ENCODE measurements at places on chromosomes 12 and 14.

- DNase-seq = no peak
Measured at GRCh38 chr12:24617471-24617870, 331.4 kb downstream of the BCAT1 start.

DNA sequence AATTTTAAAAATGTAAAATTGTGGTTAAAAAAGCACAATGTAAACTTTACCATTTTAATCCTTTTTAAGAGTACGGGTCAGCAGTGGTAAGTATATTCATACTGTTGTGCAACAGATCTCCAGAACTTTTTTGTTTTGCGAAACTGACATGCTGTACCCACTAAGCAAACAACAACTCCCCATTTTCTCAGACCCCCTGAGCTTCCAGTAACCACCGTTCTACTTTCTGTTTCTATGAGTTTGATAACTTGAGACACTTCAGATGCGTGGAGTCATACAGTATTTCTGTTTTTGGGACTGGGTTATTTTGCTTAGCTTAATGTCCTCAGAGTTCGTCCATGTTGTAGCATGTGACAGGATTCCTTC, 38.0 kb downstream of the CHST11 start:
- no peak for DNase-seq

GRCh38 chr14:29926228-29926627, 1.4 kb downstream of the PRKD1 start:
- no peak for DNase-seq

DNA sequence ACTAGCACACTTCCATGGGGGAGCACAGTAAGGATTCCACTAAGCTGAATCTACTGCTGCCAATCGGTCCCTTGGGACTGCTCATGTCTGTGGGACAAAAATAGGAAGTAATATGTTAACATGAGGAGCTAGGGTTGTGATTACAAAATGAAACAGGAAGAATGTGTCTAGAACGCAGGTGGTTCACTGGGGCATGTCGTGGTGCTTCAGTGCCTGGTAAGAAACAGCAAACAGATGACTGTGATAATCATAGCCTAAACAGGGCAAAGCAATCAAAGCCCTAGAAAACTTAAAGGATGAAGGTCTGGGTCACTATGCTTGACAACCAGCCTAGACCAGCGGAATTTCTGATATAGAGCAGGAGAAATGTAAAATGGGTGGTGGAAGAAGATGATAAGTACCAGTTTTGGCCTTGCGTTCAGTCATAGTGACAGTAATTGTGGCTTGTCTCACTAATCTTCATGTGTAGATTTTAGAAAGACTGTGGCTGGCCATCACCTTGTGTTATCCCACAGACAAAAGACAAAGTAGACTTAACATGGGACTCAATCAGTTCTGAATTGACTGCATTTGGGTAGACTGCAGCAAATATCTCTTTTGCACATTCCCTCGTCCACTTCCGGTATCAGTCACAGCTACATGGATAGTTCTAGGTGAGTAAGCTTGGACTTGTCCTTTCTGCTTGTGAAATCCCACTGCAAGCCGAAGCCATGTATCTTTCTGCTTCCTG, 51.4 kb downstream of the WASHC3 start:
- no peak for DNase-seq

- no peak for DNase-seq
Measured at GRCh38 chr12:115979351-115979750, 298.1 kb downstream of the MED13L start.

DNA sequence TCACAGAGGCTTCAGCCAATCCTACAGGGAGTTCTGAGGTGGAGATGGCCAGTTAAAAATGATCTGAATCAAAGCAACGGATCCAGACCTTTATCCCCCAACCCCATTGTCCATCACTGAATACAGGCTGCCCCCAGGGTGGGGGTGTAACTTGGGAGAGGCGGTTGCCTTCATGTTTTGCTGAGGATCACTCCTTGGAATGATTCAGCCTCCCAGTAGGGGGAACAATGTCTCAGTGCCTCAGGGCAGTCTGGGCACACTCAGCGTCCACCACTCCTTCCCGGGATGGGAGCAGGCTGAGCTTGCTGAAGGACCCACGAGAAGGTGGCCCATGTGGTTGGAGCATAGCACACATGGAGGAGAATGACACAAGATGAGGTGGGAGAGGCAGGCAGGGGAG, 60.2 kb downstream of the RFX4 start:
- no peak for DNase-seq

GRCh38 chr14:24398293-24398652, 530 bp upstream of the NYNRIN start:
- DNase-seq = no peak

- DNase-seq = no peak
Measured at GRCh38 chr12:12722435-12723148, 5.4 kb downstream of the CDKN1B start.

GRCh38 chr12:105222284-105222655, 13.7 kb downstream of the APPL2 start:
- no peak for DNase-seq

- DNase-seq = no peak
Measured at GRCh38 chr12:67202011-67202677, 67.0 kb upstream of the CAND1 start.

GRCh38 chr12:103505371-103506236, 9.8 kb upstream of the C12orf42 start:
- DNase-seq = no peak

- no peak for DNase-seq
Measured at GRCh38 chr12:68113644-68114043, 45.9 kb downstream of the IFNG start.

DNA sequence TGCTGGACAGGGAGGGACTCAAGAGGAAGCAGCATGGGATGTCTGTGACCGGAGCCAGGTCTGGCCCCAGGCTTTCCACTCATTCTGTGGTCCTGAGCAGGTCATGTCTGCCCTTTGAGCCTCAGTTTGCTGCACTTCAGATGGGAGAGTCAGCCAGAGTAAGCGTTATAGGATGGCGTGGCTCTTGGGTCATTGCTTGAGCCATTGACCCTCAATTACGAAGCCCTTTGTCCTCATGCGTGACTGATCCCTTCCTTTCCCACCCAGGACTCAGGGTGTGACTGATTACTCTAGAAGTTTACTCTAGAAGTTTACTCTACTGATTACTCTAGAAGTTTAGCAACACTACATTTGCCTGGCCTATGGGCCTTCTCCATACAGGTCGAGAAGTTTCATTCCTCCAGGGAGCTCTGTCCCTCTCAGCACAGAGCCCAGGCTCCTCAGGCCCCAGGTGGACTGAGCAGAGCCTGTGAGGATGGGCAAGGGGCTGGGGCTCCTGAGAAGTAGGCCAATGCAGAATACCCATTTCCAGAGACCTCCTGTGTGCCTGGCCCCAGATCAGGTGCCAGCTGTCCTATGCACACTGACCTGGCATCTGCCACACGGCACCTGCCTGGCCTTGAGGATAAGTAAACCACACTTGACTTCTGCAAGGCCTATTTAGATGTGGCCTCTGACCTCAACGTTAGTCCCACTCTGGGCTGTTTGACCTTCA, 7.6 kb upstream of the IFI27 start:
- no peak for DNase-seq

GRCh38 chr12:63808631-63809030, 28.9 kb downstream of the RXYLT1 start:
- no peak for DNase-seq

DNA sequence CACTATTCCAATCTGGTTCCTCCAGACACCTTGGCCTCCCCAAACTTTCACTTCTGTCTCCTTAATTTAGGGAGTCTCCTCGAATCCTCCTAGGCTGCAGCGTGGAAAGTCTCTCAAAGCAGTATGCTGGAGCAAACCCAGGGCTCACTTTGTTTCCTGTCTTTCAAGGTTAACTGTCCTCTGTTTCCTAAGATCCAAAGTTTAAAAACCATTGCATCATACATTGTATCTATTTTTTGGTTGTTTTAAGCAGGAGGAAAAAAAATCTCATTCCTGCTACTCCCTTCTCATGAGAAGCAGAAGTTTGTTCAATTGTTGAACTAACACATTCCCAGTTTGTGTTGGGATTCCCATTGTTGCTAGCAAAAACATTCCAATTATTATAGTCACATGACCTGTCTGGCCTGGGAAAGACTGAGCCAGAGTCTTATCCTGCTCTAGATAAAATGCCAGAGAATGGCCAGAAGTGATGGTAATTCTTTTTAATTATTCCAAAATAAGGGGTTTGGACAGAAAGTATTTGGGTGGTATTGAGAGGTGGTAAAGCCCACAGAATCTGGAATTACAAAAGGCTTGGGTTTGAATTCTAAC, 67.3 kb downstream of the HSPB8 start:
- no peak for DNase-seq

DNA sequence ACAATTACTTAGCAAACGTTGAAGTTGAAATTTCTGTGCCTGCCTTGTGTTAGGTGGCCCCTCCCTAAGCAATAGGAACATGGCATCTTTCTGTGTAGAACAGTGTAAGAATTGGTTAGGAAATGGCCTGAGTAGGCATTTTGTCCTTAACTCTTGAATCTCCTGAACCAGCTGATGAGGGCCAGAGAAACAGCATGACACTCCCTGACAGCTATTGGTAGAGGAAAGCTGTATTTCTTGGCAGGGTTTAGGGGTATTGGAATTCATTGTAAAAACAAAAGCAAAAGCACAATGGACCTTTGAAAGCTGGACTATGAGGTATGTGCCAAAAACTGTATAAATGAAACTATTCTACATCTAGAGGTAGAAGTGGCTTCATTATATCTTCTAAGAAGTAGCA, 40.6 kb upstream of the LRTM2 start:
- no peak for DNase-seq

GRCh38 chr12:88188180-88188579, 46.1 kb downstream of the TMTC3 start:
- no peak for DNase-seq

DNA sequence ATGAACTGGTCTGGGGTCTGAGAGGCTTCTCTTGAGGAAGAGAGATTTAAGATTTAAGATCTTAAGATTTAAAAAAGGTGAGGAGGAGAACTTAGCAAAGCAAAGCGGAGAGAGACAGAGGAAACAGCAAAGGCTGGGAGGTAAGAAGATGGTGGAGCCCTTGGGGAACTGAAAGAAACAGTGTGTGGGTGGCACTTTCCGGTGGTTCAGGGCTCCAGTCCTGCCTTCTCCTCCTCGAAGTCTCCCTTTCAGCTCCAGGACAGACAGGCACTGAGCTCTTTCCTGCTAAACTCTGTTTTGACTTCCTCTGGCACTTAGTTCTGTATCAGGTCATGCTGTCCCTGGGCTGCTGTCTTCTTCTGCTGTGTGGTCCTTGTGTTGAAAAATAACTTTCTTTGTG, 298.7 kb upstream of the SRRM4 start:
- no peak for DNase-seq

GRCh38 chr14:64506721-64507120, 2.2 kb downstream of the ZBTB1 start:
- DNase-seq = no peak

DNA sequence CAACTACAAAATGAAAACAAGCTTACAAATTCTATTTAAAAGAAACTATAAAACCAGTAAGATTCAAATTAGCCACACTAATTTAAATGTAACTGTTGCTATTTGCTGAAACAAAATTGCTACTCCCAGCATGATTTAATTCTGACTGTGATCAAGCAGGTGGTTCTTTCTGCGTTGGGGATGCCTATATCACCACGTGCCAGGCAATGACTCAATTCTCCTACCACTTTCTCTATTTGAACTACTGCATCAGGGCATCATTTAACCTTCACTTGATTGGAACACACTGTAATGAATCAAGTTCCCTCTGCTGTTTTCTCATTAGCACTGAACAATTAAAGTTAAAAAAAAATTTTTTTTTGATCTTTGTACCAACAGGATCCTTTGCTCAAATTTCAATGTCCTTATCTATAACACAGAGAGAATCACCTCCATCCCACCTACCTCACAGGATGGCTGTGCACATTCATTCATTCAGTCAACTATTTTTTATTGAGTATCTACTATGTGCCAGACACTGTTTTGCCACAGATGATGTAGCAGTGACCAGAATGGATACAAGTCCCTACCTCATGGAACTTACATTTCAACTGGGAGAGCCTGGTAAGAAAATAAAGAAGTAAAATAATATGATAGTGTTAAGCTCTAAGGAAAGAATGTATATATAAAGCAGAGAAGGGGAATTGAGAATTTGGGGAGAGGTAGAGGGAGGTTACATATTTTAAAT, 8.0 kb upstream of the ACTN1 start:
- no peak for DNase-seq

- no peak for DNase-seq
Measured at GRCh38 chr14:62146030-62146429, 383.8 kb downstream of the SNAPC1 start.

DNA sequence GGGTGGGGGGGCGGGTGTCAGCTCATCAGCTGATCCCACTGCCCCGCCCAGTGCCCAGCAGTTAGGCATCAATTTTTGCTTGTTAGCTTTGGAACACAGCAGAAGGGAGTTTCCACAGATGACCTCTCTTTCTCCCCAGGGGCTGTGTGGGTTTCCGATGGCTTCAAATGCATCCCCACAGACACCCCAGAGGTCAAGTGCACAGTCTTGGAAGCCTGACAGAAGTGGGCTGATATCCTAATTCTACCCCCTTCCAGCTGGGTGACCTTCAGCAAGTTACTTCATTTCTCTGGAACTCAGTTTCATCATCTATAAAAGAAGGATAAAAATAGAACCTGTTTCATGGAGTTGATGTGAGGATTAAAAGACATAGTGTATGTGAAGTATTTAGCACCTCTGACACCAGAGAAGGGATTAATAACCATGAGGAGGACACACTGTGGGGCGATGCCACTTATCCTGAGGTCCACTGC, 22.0 kb downstream of the TTC9 start:
- no peak for DNase-seq

GRCh38 chr14:53553221-53553620, 400.1 kb upstream of the DDHD1 start:
- DNase-seq = no peak

DNA sequence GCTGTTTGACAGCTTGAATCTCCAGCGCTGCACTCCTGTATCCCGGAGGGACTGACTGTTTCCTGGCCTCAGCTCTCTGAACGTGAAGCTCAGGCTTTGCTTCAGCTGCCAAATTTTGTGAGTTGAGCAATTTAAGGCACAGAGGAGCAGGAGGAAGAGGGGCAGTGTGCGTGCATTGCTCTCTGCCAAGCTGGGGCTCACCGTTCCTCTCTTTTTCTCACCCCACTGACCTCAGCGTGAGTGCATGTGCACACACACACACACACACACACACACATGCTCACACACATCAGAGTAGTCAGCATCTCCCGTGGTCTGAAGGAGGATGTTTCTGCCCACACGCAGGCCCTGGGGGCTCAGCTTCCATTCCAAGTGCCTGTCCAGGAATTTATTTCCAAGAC, 27.8 kb upstream of the BDKRB2 start:
- no peak for DNase-seq

DNA sequence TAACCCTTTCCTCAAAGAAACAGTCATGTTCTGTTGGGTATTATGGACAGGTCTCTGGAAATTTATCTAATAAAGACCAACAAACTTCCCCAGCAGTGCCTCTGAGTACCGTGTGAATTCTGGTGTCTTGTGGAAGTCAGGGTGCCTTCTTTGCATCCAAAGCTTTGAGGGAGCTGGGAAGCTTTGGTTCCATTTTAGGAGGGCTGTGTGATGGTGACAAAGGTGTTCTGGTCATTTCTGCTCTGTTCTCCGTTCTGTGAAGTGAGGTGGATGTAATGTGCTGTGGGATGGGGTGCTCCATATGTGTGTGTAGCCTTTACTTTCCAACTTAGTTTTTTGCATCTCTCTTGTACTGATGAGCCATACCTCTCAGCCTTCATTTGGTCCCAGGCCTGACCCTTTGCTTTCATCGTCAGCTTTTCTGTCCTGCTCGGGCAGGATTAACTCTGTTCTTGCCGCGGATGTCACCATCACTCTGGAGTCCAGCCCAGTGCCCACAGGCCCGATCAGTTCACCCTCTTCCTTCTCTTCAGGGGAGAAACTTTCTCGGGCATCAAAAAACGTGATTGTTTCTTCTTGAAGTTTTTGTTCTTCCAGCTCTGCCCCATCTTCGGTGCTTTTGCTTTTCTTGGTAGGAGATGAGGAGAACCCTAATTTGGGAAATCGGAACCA, 13.2 kb downstream of the PLD4 start:
- no peak for DNase-seq
